ENCODE measurements at places on chromosomes 1 and 21.

DNA sequence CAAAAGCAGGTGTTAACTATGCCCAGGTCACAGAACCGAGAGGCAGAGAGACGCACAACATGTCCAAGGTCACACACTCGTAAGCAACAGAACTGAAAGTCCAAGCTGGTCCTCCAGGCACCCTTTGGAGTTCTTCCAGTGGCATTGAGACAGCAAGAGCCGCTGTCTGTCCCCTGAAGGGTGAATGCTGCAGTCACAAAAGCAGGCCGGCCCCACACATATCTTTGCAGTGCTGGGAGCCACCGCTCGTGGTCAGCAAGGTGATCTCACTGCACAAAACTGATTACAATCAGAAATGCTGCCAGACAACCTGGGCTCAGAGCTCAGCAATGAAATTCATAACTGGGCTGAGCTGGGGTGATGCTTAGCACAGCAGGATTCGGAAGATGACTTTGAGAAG is 47.4 kb upstream of the RAB4A start:
- DNase-seq, result no peak

DNA sequence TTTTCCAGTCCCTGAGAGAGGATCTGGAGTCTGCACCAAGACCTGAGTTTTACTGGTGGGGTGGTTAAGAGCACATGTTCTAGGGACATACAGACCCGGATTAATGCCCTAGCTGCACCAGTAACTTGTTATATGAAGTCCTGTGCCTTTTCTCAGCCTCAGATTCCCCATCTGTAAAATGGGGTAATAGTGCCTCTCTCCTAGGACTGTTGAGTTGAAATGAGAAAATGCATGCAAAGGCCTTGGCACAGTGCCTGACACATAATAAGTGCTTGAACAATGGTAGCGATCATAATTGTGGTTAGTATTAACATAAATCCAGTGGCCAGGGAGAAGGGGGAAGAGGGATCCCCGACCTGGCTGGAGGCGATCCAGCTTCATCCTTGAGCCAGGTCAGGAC is 12.3 kb downstream of the AHDC1 start:
- no peak for DNase-seq

DNA sequence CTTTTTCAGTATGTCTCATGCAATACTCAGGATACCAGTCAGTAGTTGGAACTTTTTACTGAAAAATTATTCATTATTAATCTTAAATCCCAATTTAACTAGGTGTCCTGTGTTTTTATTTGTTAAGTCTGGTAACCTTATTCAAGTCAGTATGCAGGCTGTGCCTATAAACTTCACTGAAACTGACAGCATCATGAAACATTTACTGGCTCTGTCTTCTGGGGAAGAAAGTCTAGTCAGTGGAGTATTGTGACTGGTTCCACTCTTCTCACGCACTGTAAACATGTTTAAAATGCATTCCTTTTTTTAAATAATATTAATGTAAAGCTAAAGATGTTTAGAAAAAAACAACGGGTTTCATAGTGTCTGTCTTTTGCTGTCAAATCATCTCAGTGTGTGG is 739.7 kb downstream of the LTN1 start:
- no peak for DNase-seq

DNA sequence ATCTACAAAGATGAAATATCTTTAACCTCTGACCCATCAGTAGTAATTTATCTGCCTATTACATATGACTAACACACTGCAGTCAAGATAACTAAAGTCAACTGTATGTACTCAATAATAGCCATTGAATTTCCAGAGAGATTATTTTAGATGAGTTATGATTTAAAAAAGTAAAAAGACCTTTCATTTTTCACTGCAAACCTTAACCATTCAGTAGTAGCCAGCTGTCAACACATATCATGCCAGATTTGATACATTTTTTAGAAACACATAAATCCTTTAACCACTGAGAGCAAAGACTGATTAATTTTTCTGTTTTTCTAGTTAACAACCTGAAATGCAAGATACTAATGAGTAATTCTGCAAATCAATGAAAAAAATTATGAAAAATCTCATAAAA is 31.0 kb downstream of the PALMD start:
- no peak for DNase-seq

DNA sequence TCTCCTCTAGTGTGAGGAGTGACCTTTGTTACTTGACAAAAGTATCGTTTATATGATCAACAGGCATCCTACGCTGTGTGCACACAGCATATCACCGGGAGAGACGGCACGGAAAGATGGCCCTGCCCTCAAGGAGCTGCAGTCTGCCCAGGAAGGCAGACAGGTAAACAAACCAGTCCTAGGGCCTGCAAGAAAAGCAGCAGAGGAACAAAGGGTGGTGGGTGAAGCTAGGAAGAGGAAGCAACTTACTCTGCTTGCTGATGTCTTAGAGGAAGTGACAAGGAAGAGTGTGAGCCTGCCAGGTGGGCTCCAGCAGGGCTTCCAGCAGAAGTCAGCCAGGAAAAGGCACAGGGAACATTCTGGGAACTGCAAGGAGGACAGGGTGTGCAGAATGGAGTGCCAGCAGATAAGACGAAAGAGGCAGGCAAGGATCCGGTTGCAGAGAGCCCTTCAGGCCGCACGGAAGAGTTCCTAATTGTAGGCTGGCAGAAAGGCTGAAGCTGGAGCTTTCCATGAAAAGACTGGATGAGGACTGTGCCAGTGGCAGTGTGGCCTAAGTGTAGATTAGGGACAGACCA is 106.7 kb downstream of the SLC45A1 start:
- DNase-seq, result peak; percentile 52

DNA sequence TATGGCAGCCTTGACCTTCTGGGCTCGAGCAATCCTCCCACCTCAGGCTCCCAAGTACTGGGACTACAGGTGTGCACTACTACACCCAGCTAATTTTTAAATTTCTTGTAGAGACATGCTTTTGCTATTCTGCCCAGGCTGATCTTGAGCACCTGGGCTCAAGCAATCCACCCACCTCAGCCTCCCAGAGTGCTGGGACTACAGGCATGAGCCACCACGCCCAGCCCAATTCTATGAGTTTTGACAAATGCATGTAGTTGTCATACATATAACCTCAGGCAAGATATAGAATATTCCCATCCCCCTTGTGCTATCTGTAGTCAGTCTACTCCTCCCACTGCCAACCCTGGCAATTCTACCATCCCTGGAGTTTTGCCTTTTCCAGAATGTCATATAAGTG is 38.7 kb upstream of the TTC22 start:
- no peak for DNase-seq

DNA sequence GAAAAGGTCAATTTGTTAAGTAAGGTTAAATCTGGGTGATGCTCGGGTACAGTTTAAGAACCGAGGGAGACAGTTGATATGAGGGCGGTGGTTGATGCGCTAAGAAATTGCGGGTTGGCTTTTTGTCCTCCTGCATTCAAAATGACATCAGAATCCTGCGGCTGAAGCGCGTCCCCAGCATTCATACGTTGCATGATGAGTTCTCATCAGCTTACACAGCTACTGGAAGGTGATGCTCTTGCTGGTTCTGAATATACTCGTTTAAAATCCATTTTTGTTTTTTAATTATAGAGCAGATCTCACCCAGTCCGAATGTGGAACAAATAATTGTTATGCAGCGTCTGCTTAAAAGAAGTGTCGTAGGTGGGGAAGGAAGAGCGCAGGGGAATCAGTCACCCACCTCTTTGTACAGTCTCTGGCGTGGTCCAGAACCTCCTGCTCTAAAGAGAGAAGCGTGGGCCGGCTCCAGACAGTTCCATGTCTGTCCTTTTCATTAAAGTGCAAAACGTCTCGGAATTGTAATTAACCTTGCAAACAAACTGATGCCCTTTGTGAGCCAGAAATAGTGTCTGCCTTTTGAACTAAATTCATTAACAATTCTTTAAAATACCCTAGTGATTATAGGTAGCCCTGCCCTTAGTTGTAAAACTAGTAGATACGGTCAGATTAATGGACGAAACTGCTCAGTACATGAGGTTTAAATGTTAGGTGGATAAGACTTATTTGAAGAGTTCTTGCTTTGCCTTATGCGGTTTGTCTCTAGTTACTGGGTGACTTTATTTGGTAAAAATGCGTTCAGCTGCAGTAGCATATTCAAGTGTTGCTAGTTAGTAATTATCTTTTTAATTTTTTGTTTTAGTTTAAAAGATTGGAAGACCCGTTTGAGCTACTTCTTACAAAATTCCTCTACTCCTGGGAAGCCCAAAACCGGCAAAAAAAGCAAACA is 741 bp downstream of the RGS2 start:
- peak; percentile 61 for DNase-seq
